ENCODE measurements at places on chromosomes 2 and 18. TPM values are rescaled to one million over a fixed set of nuclear protein-coding genes. Genes with fewer than 3 reads are reported as not detected.
A peak's percentile ranks its signal among the peaks of the same experiment; 100 is the strongest.

GRCh38 chr2:173750353-173750801, 214.8 kb downstream of the SP3 start:
- peak; percentile 38 for DNase-seq

- no peak for DNase-seq
These were observed 31.6 kb upstream of the NABP1 start for GRCh38 chr2:191646163-191646902.

DNA sequence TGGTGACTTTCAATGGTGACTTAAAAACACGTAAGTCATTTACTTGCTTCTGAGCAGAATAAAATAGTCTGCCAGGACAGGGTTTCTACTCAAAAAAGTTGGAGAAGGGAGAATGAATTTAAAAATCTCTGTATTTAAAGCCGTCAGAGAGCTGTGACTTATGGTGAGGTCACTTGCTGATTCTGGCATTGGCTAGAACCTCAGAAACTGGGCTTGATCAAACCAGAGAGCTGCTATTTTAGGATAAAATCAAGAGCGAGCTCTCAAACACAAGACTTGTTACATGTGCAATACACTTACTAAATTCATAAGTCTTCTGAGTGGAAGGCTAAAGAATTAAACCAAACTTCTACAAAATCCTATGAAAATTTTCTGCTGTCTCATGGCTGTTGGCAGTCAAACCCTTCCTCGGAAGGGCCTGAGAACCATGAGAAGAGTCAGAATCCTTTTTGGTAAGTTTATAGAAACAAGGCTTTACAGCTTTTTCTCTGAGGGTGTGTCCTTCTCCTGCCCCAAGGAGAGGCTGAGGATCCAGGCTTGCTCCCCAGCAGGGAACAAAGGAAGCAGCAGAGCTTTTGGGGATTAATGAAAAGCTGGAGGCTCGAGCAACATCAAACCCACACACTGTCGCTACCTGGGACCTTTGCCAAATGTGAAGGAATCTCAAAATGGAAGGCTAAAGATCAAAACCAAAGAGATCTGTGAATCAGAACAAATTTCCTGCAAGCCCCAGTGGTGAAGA, 816.4 kb downstream of the SOCS6 start:
- no peak for DNase-seq

DNA sequence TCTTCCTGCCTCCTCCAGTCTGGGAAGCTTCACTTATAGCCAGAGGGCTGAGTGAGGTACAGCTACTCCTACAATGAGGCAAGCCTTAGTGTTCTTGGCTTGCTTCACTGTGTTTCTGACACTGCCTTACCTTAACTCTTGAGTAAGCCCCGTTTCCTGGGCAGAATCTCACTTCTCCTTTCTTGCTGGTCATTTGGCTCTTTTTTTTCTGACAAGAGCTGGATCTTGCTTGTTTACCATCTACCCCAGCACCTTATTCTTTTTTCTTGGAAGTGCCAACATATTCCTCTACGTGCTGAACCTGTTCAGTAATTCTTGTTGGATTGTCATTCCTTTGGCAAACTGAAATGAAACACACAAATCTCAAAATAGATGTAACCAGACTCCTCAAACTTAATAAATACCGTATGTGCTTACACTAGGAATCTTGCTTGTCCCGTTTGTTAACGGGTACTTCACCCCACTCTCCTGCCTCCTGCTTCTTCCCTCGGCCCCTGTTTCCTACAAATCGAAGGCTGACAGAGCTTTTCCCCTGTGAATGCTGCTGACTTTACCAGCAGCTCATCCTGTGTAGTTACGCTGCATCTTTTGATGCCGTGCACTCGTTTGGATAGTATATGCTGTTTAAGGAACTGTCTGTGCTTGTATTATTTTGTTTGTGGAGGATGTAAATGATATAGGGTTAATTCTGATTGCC, 132.2 kb downstream of the FMNL2 start:
- no peak for DNase-seq

GRCh38 chr2:223166215-223166493, 114.2 kb downstream of the KCNE4 start:
- no peak for DNase-seq

DNA sequence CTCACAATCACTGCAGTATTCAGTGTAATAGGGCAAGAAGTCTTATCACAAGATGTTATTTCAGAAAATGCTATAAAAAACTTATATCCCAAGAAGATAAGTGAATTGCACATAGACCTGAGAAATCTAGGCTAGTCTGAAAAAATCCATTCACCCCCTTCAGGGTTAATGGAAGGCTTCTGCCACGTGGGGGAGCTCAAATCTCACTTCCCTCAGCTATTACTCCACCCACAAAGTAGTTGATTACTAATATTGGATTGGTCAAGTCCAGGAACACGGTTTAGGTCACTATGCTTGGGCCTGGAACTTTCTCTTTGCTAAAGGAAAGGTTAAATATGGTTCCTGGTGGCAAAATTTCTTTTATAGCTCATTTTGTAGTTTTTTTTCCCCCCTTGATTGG, 51.2 kb upstream of the ADAM23 start:
- DNase-seq, result peak; percentile 81

DNA sequence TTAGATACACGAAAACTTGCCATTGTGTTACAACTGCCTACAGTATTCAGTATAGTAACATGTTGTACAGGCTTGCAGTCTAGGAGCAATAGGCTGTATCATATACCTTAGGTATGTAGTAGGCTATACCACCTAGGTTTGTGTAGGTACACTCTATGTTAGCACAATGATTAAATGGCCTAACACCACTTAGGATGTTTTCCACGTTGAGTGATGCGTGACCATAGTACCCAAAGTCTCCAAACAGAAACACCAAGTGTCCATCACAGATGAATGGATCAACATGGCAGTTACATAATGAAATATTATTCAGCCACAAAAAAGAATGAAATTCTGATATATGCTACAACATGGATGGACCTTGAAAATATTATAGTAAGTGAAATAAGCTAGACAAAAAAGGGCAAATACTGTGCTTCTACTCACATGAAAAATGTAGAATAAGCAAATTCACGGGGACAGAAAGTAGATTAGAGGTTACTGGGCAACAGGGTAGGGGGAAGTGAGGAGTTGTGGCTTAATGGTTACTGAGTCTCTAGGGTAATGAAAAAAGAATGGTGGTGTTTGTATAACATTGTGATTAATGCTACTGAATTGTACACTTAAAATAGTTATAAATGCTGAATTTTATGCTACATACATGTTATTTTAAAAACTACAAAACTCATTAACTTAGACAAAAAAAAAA, 62.6 kb downstream of the TMEM131 start:
- no peak for DNase-seq

DNA sequence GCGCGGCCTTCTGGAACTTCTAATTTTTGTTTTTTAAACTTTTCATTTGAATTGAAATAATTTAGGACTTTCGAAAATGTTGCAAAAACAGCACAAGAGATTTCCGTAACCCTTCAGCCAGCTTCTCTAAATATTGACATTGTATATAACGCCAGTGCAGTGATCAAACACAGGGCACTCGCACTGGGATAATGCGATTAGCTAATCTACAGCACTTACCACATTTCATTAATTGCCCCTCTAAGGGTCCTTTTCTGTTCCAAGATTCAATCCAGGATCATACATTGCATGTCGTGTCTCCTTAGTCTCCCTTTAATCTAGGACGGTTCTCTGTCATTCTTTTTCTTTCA, 343 bp upstream of the CD302 start:
- DNase-seq, result no peak

- no peak for DNase-seq
These were observed 15.5 kb upstream of the ST8SIA5 start for GRCh38 chr18:46772357-46772756.

DNA sequence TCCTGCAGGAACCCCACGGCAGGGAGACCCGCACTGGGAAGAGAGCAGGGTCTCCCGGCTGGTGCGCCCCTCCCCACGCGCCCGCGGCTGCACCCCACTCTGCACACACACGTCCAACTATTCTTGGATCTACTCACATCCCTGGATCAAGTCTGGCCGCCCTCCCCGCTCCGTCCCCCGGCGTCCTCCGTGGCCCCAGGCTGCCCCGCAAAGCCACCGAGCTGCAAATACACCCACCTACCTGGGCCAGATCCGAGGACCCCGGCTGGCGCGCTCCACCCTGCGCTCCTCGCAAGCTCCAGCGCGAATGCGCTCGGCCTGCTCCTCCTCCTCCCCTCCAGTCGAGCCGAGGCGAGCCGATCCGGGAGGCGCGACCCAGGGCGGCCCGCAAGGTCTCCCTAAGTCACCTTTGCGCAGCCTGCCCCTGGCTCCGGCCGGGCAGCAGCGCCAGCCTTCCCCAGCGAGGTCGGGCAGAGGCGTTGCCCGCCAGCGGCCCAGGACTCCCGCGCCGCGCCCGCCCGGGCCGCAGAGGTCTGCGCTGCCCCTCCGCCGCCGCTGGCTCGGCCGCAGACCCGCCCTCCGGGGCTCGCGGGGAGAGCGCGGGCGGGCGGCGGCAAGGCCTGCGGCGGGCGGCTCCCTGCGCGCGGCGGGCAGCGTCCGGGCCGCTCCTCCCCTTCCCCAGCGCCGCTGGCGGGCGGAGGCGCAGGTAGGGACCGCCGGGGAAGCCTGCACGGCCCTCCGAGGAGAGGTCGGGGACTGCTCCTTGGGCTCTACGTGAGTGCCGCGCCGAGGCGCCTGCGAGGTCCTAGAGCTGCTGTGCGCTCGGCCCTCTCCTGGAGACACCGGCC, 126.0 kb downstream of the OSBPL1A start:
- peak; percentile 83 for DNase-seq

DNA sequence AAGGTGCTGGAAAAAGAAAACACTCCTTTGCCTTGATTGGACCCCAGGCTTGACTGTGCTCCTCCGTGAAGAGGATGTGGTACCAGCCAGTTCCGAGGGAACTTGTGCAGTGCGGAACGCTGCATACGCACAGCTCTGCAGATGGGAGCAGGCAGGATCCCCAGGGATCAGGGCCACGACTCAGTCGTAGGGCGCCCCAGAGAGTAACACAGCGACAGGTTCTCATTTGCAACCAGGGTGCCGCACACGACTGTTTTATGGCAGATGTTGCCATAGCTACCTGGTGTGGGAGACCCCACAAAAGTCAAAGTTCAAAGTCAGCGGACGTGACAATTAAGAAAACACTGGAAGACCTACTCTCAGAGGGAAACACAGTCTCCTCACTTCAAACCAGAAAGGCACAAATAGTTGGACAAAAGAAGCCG, 779 bp downstream of the MALL start:
- no peak for DNase-seq

DNA sequence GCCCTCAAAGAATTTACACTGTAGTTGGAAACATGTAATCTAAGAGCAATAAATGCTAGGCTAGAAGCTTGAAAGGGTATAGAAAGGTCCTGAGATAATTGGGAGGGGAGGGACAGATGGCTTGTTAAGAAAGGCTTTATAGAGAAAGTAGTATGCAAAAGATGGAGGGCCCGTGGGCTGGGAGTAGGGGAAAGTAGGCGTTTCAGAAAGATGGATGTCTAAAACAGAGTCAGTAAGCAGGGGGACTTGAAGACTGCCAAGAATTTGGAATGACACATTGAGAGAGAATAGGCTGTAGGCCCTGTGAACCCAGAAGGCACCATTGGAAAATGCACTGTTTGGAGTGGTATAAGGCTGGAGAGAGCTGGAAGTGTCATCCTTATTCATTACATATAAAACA, 822 bp downstream of the PSMG2 start:
- peak; percentile 44 for DNase-seq

DNA sequence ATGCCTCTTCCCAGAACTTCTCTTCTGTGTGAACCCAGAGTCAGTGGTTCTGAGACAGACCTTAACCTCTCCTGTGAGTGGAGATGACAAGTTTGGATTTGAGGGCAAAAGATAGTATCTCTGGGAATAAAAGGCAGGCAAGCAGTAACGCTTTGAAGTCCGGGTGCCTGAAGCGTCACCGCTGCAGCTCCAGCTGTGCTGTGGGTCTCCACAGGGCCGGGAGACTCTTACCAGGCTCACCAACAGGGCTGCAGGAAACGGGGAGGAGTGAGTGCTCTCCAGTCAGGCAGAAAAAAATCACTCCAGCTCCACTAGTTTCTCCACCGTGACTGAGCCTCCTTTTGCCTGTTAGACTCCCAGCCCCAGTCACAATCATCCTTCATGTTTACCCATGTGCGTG, 79.7 kb upstream of the MAP4K4 start:
- no peak for DNase-seq

GRCh38 chr2:44441200-44441599, 79.5 kb downstream of the CAMKMT start:
- no peak for DNase-seq

DNA sequence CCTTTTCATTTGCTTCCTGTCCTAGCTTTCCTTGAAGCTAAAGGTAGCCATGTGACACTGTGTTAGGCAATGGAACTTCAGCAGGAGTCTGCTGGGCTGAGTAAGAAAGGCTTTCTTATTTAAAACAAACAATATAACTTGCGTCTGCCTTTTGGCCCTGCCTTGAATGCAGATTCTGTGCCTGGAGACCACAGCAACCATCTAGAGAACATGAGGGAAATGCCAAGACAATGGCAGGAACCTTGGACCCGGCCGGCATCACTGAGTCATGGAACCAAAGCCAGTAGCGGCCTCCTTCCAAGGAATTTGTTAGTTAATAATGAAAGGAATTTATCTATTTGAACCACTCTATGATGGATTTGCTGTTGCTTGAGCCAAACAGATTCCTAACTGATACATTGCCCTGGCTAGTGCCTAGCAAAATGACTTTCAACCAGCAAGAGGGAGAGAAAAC, 207.5 kb upstream of the EPHA4 start:
- peak; percentile 54 for DNase-seq

- DNase-seq, result no peak
These were observed 24.3 kb upstream of the ASPRV1 start for GRCh38 chr2:69985688-69986087.

DNA sequence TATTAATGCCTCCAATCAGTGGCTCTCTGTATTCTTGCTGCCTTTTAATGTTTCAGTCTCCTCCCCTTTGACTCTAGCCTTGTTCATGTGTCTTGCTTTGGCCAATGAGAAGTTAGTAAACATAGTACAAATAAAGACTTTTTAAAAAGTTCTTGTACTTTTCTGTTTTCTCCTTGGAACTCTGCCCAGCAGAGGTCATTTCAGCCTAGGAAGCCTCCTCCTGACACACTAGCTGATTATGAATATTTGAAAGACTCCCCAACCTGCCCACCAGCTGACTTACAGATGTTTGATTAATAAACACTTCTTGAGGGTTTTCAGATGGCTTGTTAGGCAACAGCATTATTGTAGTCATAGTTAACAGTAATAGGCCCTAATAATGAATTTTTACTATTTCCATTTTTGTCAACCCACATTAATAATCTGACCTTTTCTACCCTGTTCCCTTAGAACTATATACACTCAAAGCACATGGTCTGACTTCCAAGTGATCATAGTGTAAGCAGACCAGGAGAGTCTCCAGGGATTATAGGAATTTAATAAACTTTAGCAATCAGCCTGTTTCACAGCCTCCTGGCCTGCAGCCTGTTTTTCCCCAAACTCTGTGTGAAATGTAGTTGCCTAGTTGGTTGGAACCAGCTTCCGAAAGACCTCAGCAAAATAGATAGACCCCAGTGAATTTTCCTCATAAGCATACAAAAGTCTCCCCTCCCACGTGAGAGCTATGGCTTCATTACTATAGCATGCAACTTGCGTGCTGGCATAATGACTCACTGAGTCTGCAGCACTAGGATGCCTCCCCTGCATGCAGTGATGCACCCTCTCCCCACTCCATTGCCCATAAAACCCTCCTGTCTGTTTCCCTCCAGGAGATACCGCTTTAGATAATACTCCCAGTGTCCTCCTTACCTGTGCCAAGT, 670.7 kb upstream of the ZNF804A start:
- DNase-seq, result no peak

- DNase-seq, result peak; percentile 42
These were observed 1.6 kb downstream of the CAVIN2 start for GRCh38 chr2:191845248-191845715.

SPEG gene
- total RNA-seq, result 1.7 TPM

CXCR1 gene
- not detected for total RNA-seq

TPGS2 gene
- total RNA-seq, result 232 TPM

SLC23A3 gene
- 1.3 TPM for total RNA-seq

HOXD11 gene
- total RNA-seq, result not detected

STPG4 gene
- not detected for total RNA-seq

TEX51 gene
- not detected for total RNA-seq
